Small intestine (tissue), 16 donors: ENCODE measurements at places on chromosomes 4 and X. TPM values are rescaled to one million over a fixed set of nuclear protein-coding genes. Genes with fewer than 3 reads are reported as not detected.

BEND2 gene
- not detected for polyA plus RNA-seq

MAPK10 gene
- 2.7 TPM for polyA plus RNA-seq

PKD2 gene
- 2.4 TPM for polyA plus RNA-seq

WNK3 gene
- polyA plus RNA-seq, result 0.13 TPM
